ENCODE measurements at places on chromosomes 1 and 21.
A peak's percentile ranks its signal among the peaks of the same experiment; 100 is the strongest.

DNA sequence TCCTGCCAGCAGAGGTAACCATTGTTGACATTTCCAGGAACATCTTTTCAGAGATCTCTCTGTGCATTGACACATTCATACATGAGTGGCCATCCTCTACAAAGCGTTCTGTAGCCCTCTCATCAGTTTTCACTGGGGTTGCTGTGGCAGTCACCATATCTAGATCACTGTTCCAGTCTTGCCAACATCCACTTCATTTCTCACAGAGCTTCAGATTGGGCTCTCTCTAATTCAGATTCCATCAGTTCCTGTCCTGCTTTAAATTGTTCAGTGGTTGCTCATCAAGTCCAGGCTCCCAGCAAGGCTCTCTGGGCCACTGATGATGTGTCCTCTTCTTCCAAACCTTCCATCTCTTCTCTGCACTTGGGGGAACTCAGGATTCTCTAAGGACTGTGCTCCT lies 173.7 kb downstream of the KCNJ6 start:
- peak; percentile 45 for DNase-seq

GRCh38 chr1:240414237-240414636 lies 197.7 kb downstream of the GREM2 start:
- peak; percentile 81 for DNase-seq

DNA sequence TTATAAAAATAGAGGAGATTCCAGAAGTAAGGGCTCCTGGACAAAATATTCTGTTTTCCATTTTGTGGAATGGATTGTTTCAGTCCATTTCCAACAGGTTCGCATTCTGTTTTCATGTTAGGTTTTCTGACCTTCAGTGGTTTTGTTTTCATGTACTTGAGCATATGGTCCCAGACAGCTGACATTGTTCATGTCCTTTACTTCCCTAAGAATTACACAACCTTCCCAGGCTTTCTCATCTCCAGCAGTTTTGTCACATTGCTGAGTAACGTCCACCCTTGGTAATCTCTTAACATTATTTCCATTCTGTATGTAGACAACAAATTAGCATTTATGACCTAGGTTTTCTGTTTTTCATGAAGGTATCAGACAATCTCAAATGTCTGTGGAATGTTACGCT lies 21.0 kb upstream of the ERRFI1 start:
- no peak for DNase-seq

DNA sequence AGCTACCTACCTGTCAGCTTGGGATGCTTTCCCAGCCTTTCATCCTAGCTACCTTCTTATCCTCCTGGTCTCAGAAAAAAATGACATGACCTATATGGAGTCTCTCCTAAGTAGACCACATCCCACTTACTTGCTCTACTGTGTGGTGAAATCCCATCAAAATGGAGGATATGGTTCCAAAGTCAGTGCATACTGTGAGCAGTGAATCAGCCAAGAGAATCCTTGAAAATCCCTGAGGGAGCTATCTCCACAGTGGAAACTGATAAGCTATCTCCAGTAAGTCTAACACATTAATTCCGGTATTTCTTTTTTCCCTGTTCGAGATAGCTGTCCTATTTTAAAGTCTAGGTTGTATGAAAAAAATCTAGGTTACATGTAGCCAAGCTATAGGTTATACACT lies 189.7 kb downstream of the FGGY start:
- no peak for DNase-seq

GRCh38 chr1:13536571-13536970 lies 22.8 kb upstream of the LRRC38 start:
- no peak for DNase-seq

GRCh38 chr1:228265167-228265566 lies 57.3 kb downstream of the OBSCN start:
- DNase-seq: no peak

- peak; percentile 73 for DNase-seq
These were observed 4.5 kb downstream of the TNFSF4 start for GRCh38 chr1:173202424-173203145.

DNA sequence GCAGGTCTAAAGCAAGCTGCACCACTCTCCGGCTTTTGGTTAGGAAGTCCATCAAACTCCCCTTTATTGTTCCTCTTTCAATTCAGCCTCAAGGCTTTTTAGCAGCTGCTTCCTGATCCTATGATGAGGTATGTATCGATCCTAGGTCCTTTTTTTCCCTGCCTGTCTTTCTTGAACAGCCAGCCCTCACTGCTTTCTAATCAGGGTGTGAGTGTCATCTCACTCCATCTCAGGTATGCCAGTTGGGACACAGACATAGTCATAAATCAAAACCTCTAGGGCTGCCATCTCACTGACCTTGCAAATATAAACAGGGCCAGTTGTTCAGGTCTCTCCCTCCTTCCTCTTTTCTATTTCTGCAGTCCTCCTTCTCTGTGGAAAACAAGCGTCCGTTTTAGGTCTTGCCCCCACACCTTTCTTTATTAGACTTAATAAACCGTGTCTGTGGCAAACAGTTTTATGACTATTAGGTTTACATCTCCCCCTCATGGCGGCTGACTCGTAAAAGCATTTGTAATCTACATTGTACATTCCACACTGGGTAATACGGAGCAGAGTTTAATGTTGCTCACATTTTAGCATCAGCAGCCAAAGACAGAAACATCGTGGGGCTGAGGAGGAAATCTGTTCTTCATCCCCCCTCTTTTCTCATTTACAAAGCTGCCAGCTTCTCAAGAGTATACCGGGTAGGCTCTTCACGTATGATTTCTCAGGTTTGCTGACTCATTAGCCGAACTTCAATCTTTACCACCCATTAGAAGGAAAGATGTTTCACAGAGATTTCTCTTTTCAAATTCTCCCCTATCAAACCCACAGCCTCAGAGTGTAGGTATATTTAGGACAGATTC lies 11.6 kb downstream of the STYXL2 start:
- no peak for DNase-seq

DNA sequence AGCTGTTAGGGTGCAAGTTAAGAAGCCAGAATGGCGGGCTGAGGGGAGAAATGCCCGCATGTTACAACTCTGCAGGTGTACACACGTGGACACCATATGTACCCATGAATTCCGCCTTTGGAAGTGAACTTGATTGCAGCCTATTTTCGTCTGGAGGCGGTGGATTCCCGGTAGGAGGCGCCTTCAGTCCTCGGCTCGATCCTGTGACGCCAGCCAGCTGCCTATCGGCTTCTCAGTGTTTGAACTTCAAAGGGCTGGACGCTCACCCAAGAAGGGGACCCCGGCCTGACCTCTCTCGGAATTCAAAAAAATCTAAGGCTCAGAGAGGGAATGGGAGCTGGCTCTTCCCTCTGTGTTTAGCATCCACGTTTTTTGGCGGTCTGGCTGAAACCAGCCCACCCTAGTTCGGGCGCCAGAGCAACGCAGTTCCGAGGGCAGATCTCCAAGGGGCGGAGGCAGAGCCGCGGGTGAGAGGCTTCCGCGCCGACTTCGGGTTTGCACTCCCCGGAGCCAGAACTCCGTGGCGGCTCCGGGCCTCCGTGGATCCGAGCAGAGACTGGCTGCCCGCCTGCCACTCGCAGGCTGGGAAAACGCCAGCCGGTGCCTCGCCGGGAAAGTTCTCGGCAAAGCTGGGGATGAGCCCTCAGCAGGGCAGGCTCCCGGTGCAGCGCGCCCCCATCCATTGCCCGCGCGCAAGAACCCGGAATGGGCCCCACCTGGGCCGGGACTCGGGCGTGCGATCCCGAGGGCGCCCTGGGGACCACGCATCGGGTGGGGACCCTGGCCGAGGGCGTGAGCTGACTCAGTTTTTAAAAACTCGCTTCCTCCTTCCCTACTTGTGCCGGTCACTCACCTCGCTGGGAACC lies 996 bp upstream of the TMEM51 start:
- no peak for DNase-seq

GRCh38 chr1:172513479-172513878 lies 19.5 kb upstream of the SUCO start:
- no peak for DNase-seq

- DNase-seq: no peak
These were observed 15.7 kb downstream of the TM2D1 start for GRCh38 chr1:61708953-61709907.

DNA sequence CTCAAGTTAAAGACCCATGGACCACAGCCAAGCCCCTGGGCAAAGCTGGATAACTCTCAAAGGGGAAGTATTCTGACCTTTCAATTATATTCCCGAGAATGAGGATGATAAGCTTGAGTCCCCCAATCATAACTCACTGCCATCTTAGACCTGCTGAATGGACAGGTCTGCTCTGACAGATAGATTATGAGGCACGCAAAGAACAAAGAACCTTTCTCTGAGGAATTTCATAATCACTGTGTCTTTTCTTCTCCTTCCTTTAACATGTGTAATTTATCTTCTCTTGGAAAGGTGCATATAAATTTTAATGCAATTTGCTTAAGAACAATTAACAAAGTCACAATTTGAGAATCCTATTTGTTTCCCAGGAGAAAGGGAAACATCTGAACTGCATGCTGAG lies 22.0 kb downstream of the PIGM start:
- DNase-seq: no peak

DNA sequence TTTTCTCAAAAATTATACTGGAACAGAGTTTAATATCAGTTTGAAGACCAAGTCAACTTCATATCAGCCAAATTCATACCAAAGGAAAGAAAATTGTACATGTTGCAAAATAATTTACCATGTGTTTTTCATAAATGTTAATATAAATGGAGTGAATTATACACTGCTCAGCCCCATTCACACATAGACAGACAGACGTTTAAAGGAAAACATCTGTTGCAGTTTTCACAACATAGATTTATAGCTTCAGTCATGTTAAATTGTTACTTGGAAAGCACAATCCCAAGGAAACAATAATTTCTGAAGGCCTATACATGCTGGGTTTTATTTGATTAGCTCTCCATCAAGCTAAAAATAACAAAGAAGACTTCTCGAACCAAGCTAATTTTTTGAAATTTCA lies 27.8 kb upstream of the HYI start:
- DNase-seq: no peak

- DNase-seq: no peak
These were observed 14.7 kb downstream of the JUN start for GRCh38 chr1:58768971-58769808.

DNA sequence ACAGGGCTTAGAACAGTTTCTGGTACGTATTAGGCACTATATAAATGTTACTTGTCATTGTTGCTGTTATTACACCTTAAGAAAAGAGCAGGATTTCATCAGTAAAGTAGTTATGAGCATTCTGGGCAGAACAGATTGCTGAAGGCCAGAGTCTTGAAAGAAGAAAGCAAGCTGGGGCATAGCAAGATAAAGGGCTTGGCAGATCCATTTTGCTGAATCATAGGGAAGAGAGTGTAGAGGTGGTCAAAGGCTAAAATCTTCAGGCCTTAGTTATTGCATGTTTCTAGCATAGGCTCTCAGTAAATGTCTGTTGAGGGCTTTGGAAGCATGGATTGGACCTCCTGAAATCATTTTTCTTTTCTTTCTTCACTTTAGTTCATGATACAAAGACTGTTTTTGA lies 67.5 kb downstream of the PLA2G4A start:
- no peak for DNase-seq

DNA sequence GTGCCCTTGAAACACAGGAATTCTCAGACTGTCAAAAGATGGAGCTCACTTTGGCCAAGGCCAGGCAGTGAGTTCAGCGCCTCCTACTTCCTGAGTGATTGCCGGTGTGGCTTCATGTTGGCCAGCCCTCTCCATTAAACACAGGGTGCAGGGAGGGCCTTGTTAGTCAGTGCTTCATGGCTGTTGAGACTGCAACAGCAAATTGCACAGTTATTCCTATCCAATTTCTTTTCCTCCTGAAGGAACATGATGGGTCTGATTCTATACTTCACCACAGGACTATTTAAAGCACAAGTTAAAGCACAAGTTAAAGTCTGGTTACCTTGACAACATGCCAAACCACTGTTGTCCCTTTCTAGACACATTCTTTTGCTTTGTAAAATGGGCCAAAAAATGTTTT lies 156.6 kb downstream of the SIPA1L2 start:
- peak; percentile 30 for DNase-seq

DNA sequence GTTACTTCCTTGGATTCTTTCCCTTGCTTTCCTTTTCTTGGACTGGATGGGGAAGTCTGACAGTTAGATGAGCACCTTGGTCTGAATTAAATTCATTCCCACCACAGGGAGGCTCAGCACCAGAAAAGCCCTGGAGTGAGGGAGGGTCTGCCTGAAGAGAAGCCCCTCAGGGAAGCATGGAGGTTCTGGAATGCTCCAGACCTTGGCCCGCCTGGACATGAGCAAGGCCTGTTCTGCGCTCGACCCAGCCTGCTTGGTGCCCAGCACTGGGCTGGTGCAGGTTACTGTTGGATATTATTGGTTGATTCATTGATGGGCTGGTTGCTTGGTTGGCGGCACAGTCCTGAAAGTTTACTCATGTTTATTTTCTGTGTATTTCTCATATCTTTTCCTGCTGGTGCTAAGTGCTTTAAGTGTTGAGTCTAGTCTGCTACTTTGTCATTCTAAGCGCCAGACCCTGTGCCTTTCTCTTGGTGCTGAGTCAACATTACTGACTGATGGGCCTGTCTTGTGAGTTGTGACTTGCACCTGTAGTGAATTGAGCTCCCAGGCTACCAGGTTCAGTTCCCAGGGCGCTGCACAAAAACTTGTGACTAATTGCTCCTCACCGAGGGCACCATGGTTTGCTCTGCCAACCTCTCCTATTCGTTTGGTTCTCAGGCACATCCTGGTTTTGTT lies 538.5 kb downstream of the KIF26B start:
- DNase-seq: no peak

DNA sequence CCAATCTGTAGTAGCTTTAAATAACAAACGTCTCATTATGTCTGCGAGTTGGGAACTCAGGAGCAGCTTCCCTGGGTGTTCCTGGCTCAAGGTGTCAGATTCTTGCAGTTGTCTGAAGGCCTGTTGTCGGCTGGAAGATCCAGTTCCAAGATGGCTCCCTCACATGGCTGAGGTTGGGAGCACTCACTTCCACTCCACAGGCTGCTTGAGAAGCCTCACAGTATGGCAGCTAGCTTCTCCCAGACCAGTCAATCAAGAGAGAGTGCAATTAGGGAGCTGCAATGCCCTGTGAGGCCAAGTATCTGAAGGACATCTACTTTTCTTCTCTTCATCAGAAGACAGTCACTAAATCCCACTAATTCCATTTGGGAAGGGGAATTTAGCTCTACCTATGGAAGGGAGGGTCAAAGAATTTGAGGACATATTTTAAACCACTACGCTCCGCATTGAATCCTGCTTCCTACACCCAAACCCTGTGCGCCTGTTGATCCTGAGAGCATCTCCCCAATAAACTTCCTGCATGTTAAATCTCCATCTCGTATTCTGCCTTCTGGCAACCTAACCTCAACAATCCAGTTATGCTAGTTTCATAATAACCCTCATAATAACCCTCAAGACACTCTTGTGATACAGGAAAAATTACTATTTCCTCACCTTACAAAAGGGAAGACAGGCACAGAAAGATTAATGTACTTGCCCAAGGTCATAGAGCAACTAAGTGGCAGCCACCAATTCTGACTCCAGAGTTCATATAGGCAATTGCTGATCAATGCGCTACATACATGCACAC lies 3.6 kb upstream of the VPS26C start:
- DNase-seq: no peak

DNA sequence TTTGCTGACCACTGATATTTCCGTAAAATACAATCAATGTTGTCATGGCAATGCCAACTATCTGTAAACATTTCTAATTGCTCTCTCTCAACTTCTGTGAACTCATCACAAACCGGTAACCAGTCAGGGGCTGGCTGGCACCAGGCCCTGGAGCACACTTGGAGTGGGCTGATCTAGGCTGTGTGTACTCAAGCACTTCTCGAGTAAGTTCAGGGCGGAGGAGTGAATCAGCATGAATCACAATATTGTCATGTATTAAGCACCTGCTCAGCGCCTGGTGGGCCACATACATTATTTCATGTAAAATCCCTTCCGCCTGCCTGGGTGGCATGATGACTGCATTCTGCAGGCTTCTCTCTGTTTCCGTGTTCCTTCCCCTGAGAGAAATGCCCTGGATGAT lies 212.4 kb downstream of the FOXD2 start:
- no peak for DNase-seq

- no peak for DNase-seq
These were observed 39.4 kb upstream of the EPS15 start for GRCh38 chr1:51558375-51558924.
